ENCODE measurements at places on chromosomes 6 and 20.
A peak's percentile ranks its signal among the peaks of the same experiment; 100 is the strongest.

GRCh38 chr20:38894091-38894847, 31.9 kb upstream of the FAM83D start:
- DNase-seq, result no peak

- no peak for DNase-seq
Observed at GRCh38 chr6:148218542-148219258, 123.9 kb upstream of the SASH1 start.

DNA sequence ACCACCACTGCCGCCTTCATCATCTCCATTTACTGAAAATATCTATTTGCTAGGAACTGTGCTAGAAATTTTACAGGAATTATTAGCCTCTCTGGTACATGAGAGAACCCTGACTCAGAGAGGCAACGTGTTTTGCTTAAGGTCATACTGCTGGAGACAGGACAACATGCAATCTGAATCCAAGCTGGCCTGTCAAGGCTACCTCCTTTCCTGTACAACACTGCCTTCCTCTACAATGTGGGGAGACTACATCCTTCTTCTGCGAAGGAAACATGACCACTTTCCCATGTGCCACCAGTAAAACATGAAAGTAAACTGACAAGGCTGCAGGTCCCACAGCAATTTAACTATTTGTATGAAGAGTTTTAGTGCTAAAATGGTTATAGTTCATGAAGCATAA, 200.9 kb downstream of the BACH2 start:
- DNase-seq, result no peak

DNA sequence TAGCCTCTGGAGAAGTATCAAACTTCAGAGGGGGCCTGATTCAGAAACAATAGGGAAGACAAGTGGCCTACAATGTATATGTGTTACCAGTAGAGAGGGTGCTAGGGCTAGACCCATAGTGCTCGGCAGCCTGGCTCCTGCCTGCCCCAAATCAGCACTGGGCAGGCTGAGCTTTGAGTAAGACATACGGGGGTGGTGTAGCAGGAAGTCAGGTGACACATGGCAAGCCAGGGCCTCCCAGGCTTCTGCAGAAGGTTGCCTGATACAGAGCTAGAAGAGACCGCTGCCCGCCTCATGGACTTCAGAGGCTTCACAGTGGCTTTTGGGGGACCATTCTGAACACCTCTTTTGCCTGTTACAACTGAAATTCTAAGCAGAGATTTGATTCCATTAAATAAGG, 43.4 kb downstream of the RALY start:
- peak; percentile 2 for DNase-seq

DNA sequence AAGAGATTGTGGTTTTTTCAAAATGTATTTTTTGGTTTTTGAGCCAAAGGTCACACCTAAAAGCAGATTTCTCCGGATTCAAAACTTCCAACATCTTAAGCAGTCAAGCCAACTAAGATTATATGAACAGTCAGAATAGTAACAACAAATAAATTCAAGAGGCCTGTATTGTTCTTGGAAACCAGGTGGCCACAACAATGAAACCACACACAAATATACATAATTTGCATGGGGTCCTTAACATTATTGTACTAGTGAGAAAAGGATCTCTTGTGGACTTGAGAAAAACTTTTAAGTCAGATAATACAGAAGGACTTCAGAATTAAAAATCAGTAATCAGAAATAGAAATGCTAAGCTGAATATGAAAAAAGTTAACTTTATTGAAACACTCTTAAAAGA, 40.6 kb downstream of the NOL7 start:
- DNase-seq, result no peak

DNA sequence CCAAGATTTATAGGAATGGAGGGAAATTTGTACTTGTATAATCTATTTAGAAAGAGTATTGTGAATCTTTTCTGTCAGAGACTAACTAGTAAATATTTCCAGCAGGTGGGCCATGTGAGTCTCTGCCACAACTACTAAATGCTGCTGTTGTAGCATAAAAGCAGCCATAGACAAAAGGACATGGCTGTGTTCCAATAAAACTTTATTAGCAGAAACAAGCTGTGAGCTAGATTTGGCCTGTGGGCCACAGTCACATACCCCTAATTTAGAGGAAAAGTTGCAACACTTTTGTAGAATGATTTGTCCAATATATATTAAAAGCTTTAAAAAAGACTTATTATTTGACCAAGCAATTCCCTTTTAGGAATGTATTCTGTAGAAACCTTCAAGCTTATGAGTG, 207.2 kb downstream of the LMBRD1 start:
- no peak for DNase-seq

GRCh38 chr6:79266051-79266450, 31.6 kb upstream of the HMGN3 start:
- DNase-seq, result no peak

Measured in CD4-positive, alpha-beta T cell treated with Interferon gamma for 1 hour (primary cell).